ENCODE measurements at places on chromosomes 1 and 21. TPM values are rescaled to one million over a fixed set of nuclear protein-coding genes. Genes with fewer than 3 reads are reported as not detected.

- DNase-seq, result no peak
Measured at GRCh38 chr1:229273507-229274232, 2.8 kb downstream of the RAB4A start.

GRCh38 chr1:236307435-236307834 lies 25.7 kb upstream of the ERO1B start:
- DNase-seq, result no peak

DNA sequence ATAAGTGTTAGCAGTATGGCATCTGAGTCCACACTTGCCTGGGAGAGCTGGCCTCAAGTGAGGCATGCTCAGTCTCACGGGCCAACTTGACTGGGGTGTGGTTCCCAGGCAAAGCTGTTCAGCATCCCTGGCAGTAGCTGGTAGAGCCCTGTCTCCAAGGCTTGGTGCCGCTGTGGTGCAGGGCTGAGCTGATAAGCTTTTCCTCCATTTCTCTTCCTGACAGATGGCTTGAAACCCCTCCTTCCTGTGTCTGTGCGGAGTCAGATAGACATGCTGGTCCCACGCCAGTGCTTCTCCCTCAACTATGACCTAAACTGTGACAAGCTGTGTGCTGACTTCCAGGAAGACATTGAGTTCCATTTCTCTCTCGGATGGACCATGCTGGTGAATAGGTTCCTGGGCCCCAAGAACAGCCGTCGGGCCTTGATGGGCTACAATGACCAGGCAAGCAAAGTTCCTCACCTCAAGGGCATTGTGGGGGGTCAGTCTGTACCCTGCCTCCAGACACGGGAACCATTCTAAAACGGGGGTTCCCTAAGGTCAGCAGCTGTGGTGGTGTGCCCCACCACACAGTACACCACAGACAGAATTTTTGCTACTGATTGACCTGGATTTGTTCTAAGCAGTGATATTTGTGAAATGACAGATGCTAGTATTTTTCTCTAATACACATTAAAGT lies 13.7 kb upstream of the MIIP start:
- no peak for DNase-seq

- DNase-seq, result peak; percentile 23
Measured at GRCh38 chr1:24119859-24120756, 8.2 kb upstream of the MYOM3 start.

DNA sequence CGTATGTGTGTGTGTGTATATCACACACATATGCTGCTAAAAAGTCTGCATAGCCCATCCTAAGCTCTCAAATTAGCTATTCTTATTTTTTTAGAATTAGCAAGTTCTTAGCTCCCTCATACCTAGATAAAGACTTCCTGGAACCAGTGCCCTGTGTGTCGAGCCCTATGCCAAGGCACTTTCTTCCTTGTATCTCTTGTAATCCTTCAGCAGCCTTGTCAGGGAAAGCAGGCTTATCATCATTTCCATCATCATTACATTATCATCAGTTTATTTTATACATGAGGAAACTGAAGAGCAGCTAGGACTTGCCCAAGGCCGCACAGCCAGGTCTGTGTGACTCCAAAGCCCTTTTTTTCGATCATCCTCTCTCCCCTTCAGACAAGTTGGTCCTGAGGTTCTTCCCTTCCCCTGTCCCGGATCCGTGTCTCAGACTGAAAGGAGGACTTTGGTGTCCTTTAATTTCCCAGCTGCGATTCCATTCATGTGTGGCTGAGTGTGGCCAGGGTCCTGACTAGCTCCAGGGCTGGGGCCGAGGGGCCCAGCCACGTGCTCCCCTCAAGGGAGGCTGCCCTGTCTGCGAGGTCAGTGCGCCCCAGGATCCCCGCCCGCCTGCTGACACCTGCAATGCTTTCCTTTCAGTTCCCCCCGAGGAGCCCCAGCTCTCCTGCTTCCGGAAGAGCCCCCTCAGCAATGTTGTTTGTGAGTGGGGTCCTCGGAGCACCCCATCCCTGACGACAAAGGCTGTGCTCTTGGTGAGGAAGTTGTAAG lies 24.9 kb downstream of the IL6R start:
- DNase-seq, result no peak

DNA sequence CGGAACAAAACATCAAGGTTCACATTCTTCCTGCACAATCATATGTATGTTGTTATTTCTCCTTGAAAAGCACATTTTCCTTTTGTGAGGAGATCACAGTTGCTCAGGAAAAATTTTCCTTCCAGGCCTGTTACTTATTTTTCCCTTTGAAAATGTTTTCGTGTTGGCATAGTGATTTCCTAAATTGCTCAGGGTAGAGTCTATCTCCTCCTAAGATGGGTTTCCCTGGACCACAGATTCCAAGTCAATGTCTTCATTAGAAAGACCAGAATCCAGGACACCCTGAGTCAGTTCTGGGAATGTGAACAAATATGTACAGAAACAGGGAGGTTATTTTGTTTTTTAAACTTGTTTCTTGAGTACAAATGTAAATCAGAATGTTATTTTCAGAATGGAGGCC lies 94.3 kb upstream of the C1orf105 start:
- no peak for DNase-seq

DNA sequence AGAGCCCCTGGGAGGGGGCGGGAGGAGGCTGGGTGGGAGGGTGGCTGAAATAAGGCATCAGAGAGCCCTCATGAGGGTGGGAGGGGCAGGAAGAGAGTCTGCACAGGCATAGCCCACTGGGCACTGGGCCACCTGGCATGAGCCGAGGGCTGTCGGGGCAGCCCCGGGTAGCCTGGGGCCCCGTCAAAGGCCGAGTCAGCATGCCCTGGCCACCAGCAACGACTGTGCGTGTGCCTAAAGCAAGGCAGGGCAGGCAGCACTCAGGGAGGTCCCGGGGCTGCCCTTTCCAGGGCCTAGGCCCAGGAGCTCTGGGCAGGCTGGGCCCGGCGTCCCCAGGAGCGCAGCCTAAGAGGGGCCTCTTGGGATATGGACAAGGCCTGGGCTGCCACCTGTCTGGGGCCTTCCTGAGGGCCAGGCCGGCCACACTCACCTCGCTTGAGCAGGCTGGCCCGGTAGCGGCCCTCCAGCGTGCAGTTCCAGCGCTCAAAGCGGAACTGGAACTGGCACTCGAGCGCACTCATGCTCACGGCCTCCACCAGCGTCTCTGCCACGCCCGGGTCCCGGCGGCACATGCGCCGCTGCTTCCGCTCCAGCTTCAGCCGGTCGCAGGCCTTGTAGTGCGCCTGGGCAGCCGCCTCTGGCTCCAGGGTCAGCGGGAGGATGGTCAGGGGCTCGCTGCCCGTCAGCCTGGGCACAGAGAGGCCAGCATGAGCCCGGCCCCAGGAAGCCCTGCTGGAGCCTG lies 22.7 kb downstream of the WNT9A start:
- no peak for DNase-seq

- no peak for DNase-seq
Measured at GRCh38 chr1:81431624-81432000, 369.1 kb upstream of the ADGRL2 start.

GRCh38 chr21:18053151-18053550 lies 191.5 kb upstream of the CHODL start:
- DNase-seq, result no peak

DNA sequence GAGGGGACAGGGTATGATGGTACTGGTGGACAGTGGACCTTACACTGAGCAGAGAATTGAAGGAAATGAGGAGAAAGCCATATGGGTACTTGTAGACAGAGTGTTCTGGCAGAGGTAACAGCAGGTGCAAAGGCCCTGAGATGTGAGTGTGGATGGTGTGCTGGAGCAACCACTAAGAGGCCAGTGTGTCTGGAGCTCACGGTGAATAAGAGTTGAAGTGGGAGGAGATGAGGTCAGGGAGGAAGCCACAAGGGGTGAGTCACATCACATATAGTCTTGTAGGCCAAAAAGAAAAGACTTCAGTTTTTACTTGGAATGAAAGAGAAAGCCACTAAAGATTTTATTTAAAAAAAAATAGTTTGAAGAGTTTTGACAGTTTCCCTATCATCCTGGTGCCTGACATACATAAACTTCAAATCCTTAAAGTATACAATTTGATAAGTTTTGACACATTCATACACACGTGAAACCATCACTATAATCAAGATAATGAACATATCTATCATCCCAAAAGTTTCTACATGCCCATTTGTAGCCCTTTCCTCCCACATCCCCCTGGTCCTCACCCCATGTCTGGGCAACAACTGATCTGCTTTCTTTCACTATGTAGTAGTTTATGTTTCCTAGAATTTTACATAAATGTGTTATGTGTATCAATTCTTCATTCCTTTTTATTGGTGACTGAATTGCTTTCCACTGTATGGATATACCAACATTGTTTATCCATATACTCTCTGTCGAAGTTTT lies 148.4 kb downstream of the GPATCH2 start:
- no peak for DNase-seq

DNA sequence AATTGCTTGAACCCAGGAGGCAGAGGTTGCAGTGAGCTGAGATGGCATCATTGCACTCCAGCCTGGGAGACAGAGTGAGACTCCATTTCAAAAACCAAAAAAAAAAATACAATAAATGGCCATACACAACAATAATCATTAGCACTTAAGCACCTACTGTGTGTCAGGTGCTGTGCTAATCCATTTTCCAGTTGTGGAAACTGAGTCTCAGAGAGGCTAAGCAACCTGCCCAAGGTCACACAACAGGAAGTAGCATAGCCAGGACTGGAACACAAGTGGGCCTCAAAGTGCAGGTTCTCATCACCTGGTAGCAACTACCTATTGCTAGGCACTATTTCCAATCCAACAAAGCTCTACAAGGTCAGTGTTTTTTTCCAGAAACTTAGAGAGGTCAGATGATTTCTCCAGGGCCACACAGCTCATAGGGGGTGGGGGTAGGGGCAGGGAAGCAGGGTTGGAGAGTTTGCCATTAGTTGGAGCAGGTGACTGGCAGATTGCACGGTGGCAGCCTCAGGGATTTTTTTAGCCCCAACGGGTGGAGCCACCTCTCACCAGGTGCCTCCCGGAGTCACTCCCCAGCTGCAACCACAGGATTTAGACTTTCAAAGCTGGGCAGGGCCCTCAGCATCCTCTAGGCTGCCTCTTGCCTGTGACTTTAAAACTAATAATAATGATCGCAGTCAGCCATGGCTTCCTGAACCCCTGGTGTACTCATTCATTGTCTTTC lies 52.5 kb upstream of the ID3 start:
- no peak for DNase-seq

DNA sequence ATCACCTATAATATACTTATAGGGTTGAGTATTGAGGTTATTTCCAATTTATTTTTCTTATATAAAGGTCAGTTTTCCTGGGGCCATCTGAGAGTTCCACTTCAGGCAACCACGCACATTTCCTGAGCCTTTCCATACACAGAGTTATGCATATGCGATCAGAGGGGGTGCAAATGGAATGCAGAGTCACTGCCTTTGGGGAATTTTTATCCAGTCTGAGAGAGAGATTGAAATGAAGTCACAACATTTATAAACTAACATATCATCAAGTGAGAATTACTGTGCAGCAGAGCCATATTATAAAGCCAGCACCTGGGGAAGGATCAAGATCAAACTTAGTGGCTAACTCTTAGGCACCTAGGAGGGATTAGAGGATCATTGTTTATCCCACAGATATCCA lies 299.9 kb upstream of the PLXNA2 start:
- DNase-seq, result no peak

GRCh38 chr1:157438146-157438545 lies 114.2 kb downstream of the FCRL5 start:
- no peak for DNase-seq

- no peak for DNase-seq
Measured at GRCh38 chr1:102336602-102337001, 339.9 kb upstream of the OLFM3 start.

GRCh38 chr1:156153362-156153761 lies at the start of gene SEMA4A:
TSS of gene SEMA4A (plus strand) at chr1:156153585. CDS start at chr1:156154579, 994 bp downstream.
- DNase-seq, result no peak

The EXTL1 gene
- polyA plus RNA-seq, result 14.8 TPM

The DEPDC1 gene
- polyA plus RNA-seq, result 3.6 TPM

The TAF12 gene
- 28.8 TPM for polyA plus RNA-seq

The KLHDC9 gene
- polyA plus RNA-seq, result 27.7 TPM

The CFAP141 gene
- 2.3 TPM for polyA plus RNA-seq

The ELF3 gene
- 1.1 TPM for polyA plus RNA-seq

The COL11A1 gene
- 63.1 TPM for polyA plus RNA-seq

The BGLAP gene
- polyA plus RNA-seq, result 2.3 TPM

The TNN gene
- 1.6 TPM for polyA plus RNA-seq

The LCE2B gene
- polyA plus RNA-seq, result not detected
